ENCODE measurements at places on chromosomes 7 and 10. TPM values are rescaled to one million over a fixed set of nuclear protein-coding genes. Genes with fewer than 3 reads are reported as not detected.

The ARPC1A gene
- total RNA-seq: 45.8 TPM

GRCh38 chr7:55083206-55083605 lies 64.4 kb downstream of the EGFR start:
- H3K36me3 ChIP-seq: no peaks in the 10 kb centered on the region
- peaks cover 24% of the 10 kb centered on the region for H3K4me1 ChIP-seq
- no peak overlapping the region for H3K4me3 ChIP-seq

The AMPH gene
- not detected for total RNA-seq

GRCh38 chr7:151427705-151428377 lies 12.1 kb downstream of the CRYGN start:
- H3K27me3 ChIP-seq: no peaks in the 10 kb centered on the region
- DNase-seq: no peak
- no peaks in the 10 kb centered on the region for H3K36me3 ChIP-seq
- peaks cover 45% of the 10 kb centered on the region for H3K4me1 ChIP-seq
- H3K27ac ChIP-seq: no peak overlapping the region

Measured in activated CD8-positive, alpha-beta T cell treated with anti-CD3 and anti-CD28 coated beads for 36 hours (primary cell).